ENCODE measurements at places on chromosomes 7 and 10.

DNA sequence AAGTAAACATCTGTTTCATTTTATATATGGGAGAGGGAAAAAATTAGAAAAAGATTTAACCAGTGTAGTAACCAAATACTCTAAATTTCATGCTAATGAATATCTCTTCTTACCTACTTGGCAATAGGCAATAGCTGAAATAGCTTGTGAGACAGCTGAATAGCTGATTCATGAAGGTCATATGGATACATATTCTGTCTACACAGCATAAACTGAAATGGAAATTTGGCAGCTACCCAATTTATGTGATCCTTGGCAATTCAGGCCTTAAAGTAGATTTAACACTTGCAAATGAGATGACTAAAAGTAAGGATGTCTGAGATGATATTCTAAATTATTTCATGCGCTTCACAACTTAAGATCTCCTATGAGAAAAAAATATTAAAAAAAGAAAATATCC is 261.2 kb upstream of the SEMA3A start:
- DNase-seq, result no peak

DNA sequence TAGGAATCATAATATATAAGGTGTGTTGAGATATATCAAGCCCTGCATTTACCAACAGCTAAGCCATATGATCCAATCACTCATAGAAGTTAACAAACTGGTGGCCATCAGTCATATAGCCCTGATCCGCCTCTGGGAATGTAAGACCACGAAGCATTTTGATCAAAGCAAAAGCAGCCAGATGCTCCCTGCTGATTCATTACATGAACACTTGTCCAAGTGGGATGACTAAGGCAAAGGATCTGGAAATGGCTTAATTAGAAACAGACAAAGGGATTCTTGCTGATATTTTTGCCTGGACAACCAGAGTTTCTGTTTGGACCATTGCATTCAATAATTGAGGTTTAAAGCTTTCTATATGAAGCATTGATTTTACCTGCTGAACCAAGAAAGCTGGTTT is 535.5 kb downstream of the GPAM start:
- DNase-seq, result no peak

GRCh38 chr7:152747224-152747623 is 12.3 kb upstream of the ACTR3B start:
- no peak for DNase-seq

DNA sequence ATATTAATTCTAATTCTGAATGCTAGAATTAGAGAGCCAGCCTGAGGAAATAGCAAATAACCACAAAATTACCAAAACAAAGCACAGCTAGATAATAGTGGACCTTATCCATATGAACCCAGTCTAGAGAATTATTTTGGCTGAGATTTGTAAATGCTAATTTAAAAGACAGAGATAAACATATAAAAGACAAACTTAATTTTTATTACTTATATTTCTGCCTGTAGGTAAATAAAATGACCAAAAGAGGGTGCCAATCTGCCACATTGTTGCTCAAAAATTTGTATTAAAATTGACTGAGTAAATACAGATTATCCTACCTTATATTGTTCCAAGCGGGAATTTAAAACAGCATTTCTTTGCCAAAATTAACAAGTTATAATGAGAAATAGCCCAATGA is 20.2 kb downstream of the RTKN2 start:
- no peak for DNase-seq

- DNase-seq, result no peak
Observed at GRCh38 chr10:33897291-33897752, 562.9 kb upstream of the NRP1 start.

- DNase-seq, result no peak
Observed at GRCh38 chr10:79436066-79436849, 9.2 kb downstream of the ZCCHC24 start.

DNA sequence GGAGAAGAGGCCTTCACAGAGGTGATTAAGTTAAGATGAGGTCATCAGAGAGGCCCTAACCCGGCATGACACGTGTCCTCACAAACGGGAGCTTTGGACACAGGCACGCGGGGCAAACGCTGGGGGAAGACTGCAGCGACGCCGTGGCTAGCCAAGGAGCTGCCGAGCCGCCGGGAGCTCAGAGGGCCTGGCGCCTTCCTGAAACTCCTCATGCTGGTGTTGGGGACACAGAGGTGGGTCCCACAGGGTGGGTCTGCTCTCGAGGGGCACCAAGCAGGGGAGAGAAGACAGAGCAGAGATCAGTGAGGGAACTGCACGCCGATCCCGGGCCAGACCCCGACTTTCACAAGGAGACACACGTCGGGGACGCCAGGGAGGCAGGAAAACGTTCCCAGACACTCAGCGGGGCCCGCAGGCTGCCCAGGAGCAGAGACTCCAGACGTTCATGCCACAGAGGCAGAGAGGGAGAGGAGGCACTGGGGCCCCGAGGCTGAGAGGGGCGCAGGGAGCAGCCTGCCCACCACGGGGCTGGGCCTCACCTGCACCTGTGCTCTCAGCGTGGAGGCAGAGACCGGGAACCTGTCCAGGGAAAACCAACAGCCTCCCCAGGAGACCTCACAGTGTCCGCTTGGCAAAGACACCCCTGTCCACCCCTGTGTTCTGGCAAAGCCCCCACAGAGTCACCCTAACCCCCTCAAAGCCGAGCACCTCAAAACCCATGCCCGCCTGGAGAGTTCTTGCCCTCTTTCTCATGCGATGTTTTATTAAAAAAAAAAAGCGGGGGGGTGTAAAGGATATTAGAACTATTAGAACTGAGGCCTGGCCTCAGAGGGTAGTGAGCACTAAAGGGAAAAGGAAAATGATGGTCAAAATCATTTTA is 103.8 kb downstream of the PDGFA start:
- no peak for DNase-seq

GRCh38 chr7:22468609-22469008 is 31.4 kb downstream of the STEAP1B start:
- DNase-seq, result no peak

- no peak for DNase-seq
Observed at GRCh38 chr10:75980419-75981002, 549.1 kb downstream of the LRMDA start.

Data from activated T-cell treated with anti-CD3 and anti-CD28 coated beads for 48 hours (primary cell).